WERI-Rb-1 (cell line): ENCODE measurements at places on chromosomes 7 and 10.

DNA sequence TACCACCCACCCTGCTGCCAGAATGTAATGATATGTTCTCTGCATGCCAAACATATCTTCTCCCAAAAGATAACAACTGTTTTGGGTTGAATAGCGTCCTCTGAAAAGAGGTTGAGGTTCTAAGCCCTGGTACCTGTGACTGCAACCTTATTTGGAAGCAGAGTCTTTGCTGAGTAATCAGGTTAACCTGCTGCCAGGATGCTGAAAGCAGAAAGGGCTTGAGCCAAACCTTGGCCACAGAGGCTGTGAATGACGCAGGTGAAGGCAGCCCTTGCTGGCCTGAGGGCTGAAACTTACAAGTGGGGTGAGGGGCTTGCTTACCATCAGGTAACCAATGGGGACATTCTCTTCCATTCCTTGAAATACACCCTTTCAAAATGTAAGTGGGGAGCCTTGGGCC is 151.8 kb upstream of the RHEB start:
- DNase-seq = no peak

DNA sequence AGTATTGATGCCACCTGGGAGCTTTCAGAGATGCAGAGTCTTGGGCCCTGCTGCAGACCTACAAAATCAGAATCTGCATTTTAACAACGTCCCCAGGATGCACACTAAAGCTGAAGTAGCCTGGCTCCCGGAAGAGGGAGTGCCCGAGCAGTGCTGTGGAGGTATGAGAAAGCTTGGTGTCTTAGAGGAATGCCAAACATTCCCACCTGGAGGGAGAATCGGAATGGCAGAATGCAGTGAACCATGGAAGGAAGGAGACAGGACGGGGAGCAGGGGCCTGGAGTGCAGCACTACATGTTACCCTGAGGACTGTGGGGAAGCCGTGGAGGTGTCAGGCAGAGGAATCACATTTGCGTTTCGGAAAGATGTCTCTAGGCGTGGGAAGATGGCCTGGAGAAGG is 90.9 kb downstream of the AOAH start:
- DNase-seq = no peak

DNA sequence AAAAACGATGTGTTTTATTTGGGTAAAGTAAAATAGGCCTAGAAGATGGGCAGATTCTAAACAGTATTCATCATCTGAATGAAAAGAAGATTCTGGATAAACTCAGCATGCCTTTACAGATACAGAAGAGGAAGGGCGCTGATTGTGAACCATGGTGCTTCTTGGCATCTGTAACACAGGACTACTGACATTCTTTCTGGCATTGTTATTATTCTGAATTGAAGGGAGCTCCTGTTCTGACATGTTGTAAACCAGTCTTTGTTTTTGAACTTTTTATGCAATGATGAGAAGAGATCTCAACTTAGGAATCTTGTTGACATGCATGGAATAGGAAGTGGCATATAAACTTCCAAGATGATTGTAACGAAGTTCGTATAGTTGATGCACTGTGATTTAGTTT is 13.5 kb downstream of the RPA3 start:
- DNase-seq = no peak

- DNase-seq = no peak
These were observed 22.6 kb upstream of the LRRC72 start for GRCh38 chr7:16504019-16504418.

DNA sequence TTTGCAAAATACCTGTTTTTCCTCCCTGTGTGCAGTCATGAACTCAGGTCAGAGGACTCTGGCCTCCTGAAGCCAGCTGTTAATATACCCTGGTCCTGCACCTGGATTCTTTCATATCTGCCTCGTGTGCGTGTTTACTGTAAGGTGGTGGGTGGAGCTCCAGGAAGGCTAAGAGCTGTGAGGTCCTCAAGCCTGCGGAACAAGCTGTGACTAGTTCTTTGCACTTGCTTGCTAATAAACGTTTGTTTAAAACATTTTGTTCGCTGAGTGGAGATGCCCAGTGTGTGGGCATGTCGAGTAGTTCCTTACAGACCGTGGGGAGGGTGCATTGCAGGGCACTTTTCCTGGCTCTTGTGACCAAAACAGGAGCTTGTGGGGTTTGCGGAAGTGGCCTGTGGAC is 139.0 kb downstream of the DOCK1 start:
- DNase-seq = no peak

GRCh38 chr10:17599089-17599488 is 18.1 kb downstream of the HACD1 start:
- DNase-seq = peak; percentile 14

GRCh38 chr10:14616955-14617730 is 157.6 kb downstream of the FAM107B start:
- DNase-seq = no peak

GRCh38 chr7:149505551-149505950 is 7.9 kb upstream of the ZNF746 start:
- DNase-seq = no peak

GRCh38 chr10:123139165-123139520 is 3.4 kb downstream of the HMX3 start:
- no peak for DNase-seq

- DNase-seq = no peak
These were observed 5.5 kb upstream of the STEAP4 start for GRCh38 chr7:88312061-88312663.

- no peak for DNase-seq
These were observed 640.6 kb upstream of the NRP1 start for GRCh38 chr10:33974976-33975478.

- no peak for DNase-seq
These were observed 637 bp downstream of the MICU1 start for GRCh38 chr10:72625276-72625607.

DNA sequence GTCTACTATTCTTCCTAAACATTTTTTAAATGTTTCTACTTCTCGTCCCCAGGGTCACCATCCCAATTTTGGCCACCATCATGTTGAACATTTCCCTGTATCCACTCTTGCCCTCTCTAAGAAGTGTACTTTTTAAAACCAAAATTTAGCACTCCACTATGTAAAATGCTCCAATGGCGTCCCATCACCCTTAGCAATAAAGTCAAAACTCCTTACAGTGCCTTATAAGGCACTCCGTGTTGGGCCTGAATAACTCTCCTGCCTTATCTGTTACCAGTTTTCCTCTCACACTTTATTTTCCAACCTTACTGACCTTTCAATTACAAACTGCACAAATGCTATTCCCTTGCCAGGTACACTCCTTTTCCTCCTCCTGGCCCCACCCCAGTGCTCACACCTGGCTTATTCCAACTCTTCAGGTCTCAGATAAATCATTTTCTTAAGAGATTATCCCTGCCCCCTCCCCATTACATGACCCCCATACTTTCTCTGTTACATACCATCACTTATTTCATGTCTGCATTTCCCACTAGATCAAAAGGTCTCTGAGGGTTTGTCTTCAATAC is 1.3 kb downstream of the TMEM168 start:
- DNase-seq = no peak

DNA sequence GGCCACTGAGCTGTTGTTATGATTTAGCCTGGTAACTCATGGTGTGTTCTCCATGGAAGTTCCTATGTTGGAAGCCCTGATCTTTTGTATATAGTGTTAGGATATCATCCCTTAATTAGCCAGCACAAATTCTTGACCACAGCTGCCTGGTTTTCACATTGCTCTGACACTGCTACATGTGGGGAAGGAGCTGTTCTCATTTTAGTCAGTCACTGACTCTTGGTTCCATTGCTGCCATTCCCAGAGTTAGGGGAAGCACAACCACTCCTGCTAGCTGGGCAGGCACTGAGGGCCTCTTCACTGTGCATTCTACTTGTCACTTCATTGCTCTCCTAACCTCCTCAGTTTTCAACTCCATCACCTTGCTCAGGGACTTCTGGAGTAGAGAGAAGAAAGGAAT is 98.4 kb upstream of the GJD4 start:
- no peak for DNase-seq

DNA sequence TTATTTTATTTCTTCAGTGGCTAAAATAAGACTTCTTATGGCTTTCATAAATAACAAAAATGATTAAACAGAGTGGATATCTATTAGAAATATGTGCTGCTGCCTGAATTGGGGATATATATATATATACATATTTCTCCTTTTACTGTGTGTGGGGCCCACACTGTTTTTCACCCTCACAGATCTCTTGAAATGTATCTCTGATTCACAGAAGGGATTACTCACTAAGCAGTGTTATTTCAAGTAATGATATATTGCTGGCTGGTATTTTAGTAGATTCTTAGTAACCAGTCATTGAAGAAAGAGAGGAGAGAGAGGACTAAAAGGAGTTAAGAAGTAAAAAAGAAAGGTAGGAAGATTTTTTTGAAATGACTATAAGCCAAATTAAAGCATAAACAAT is 308.6 kb upstream of the NRP1 start:
- no peak for DNase-seq

GRCh38 chr7:85641331-85641730 is 454.5 kb upstream of the SEMA3D start:
- no peak for DNase-seq

DNA sequence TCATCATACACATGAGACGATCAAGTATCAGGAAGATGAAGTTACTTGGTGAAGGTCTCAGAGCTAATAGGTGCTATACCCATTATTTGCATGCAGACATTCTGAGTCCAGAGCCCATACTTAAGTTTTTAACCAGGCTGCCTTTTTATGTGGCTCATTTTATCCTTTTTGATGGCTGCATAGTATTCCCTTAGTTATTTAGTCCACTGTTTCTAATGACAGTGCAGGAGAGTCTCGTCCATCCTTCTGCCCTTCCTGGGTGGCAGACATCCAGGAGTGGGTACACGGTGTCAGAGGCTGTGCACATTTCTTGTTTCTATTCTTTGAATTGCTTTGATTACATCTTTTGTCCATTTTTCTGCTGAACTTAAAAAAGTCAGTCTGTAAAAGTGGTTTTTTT is 11.8 kb downstream of the PPP2R2D start:
- no peak for DNase-seq

- DNase-seq = no peak
These were observed 212.3 kb downstream of the MTERF1 start for GRCh38 chr7:91668217-91668616.

DNA sequence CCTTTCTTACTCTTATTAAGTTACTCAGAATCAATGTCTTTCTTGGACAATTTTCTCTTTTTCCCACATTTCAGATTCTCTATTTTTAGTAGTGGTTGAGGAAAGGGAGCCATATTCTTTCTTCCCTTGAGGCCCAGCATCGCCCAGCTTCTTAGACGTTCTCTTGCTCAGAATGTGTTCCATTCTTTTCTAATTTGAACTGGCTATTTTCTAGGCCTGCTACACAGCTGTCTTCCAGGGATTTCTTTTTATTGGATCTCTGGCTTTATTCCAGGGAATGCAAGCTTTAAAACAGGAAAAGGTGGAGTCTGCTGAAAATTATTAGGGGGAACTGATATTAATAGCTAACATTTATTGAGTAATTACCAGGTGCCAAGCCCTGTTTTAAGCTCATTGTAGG is 58.3 kb downstream of the WIPF3 start:
- no peak for DNase-seq

- DNase-seq = no peak
These were observed 2.5 kb downstream of the LRCH4 start for GRCh38 chr7:100583132-100584053.

DNA sequence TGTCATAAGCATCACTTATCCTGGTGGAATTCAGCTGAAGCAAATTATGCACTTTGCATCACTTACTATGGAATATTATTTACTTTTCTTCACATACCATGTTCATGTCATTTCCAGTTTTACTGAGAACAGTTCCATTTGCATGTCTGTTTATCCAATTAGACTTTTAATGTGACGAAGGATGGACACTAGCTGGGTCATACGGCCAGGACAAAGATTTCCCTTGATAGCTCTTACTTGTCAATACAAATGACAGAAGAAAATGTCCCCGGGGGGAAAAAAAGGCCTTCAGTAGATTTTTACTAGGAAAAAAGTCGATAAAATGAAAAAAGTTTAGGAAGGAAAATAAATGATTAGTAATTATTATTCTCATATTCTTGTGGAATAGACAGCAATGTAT is 106.6 kb downstream of the RAPGEF5 start:
- DNase-seq = no peak

DNA sequence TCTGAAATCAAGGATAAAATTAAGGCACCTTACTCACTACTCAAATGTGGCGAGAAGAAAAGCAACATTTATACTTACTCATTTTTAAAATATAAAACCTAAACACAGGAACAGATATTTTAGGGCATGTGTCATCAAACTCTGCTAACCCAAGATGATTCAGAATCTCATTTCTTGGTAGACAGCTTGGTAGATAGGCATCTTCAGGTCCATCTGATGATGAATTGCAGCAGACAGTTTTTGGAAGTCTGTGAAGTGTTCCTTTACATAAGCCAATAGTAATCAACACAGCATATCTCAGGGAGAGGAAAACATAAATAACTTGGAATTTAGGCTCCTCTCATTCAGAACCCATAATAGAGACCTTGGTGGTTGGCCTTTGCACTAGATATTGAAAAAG is 3.4 kb downstream of the HIPK2 start:
- DNase-seq = no peak

GRCh38 chr7:49980465-49980864 is 112.6 kb downstream of the ZPBP start:
- DNase-seq = no peak

- no peak for DNase-seq
These were observed 31.1 kb downstream of the SCART1 start for GRCh38 chr10:133484818-133485217.

- DNase-seq = no peak
These were observed 2.7 kb upstream of the HTRA1 start for GRCh38 chr10:122458693-122459092.

GRCh38 chr10:7046615-7047014 is 364.2 kb downstream of the SFMBT2 start:
- DNase-seq = no peak

GRCh38 chr7:76193466-76193865 is 8.2 kb upstream of the SRRM3 start:
- no peak for DNase-seq

DNA sequence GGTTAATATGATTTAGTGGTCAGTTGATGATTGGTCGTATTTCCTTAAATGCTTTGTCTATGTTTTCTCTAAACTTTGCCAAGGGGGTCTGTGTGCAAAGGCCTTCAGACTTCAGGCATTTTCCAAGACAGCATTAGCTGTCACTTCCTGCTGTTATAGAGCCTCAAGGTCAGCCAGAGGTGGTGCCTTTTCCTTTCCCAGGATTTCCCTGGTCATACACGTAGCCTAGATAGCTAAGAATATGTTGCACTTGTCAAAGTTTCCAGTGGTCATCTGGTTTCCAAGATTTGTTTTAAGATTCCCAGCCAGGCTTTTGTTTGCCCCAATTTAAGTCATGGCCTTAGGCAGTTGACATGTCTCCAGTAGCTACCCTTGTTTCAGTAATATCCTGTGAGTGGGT is 133.2 kb upstream of the IGFBP3 start:
- no peak for DNase-seq

- DNase-seq = no peak
These were observed 89.8 kb upstream of the LRRC4 start for GRCh38 chr7:128120976-128121490.

DNA sequence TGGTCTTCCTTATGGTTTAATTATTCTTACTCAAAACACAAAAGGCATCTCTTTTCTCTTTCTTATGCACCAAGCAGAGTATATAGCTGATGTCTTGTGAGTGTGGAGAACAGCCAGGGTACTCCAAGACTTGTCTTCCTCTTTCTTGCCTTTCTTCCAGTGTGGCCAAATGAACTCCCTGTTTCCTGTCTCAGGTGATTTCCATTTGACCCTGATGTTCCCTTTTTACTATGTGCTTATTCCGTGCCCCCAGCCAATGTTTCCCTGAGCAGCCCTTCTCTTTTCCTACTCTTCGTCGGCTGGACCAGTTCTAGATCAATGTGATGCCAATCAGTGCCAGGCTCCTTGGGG is 12.6 kb downstream of the OR9A4 start:
- DNase-seq = no peak

- no peak for DNase-seq
These were observed 471.6 kb downstream of the SH2D4B start for GRCh38 chr10:81009296-81009695.

- no peak for DNase-seq
These were observed 604.3 kb upstream of the GALNT17 start for GRCh38 chr7:70527520-70528115.
